Cortex of kidney (tissue), 1 donor: ENCODE measurements at places on chromosomes 2 and 18.

DNA sequence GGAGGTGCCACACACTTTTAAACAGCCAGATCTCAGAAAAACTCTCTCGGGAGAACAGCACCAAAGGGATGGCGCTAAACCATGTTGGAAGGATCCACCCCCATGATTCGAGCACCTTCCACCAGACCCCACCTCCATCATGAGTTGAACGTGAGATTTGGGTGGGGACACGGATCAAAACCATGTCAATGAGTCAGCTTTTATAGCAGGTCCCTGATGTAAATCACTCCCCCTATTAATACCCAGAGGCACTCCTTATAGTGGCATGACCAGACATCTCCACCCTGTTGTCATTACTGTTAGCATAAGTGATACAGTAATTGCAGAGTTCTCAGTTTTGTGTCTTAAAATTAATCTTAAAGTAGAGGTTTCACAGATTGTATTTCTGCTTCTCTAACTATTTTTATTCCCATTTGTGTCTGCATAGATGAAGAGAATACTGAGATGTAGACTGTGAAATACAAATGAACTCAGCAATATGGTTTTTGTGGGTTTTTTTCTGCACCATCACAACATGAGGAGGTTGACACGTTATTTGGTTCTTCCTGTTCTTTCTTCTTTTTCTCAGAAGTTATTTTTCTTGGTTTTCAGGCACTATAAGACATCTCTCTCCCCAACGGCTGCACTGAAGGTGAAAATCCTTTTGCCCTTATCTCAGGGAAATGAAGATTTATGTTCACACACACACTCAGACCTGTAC, 218.2 kb downstream of the ARL4C start:
- DNase-seq = no peak

GRCh38 chr18:34929336-34929780, 111.9 kb upstream of the MAPRE2 start:
- DNase-seq = no peak

DNA sequence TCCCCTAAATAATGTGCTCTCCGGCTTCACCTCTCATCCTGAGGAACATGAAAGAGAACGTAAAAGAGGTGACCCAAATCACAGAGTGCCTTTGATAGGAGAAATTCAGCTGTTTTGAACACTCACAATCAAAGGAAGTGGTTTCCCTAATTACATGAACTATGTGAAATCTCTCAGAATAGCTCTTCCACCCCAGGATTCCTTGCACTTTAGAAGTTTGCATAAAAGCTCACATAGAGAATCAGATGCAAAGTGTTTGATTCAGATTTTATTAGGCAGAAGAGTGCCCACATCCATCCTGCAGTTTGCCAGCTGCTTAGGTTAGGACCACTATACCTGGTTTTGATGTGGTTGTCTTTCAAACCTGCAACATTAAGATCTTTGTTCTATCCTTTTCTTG, 61.0 kb downstream of the MAP3K20 start:
- DNase-seq = no peak

DNA sequence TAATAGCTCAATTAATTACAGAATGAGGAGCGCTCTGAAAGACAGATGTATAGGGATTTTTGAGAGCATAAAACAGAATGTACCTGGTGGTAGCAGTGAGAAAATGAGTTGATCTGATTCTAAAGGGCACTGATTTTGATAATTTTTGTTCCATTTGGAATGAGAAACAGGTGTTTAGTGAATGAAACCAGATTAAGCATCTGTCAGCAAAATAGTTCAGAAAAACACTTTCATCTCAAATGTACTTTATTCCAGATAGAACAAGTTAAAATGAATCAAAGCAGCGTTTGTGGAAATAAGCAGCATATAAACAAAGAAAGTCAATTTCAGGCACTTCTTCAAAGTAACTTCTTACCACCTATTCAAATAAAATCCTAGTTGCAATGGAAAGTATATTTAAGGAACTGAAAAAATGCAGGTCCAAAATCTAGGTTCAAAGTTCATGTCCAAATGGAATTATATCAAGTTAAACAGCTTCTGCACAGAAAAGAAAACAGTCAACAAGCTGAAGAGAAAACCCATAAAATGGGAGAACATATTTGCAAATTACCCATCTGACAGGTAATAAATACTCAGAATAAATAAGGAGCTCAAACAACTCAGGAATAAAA, 11.9 kb upstream of the REG3A start:
- DNase-seq = no peak

DNA sequence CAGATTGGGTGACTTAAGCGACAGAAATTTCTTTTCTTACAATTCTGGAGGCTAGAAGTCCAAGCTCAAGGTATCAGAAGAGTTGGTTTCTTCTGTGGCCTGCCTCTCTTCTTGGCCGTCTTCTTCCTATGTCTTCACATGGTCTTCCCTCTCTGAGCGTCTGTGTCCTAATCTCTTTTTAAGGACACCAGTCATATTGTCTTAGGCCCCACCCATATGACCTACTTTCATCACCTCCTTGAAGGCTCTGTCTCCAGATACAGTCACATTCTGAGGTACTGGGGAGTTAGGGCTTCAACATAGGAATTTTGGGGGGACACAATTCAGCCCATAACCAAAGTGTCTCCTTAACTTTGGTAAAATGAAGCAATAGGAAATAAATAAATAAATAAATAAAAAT, 110.9 kb upstream of the EPC2 start:
- DNase-seq = no peak

- DNase-seq = no peak
These were observed 1.9 kb downstream of the STK17B start for GRCh38 chr2:196169516-196169915.

- no peak for DNase-seq
These were observed 26.6 kb upstream of the DUSP2 start for GRCh38 chr2:96171831-96172230.

GRCh38 chr18:75305984-75306383, 95.4 kb downstream of the TSHZ1 start:
- no peak for DNase-seq

GRCh38 chr18:70368903-70369302, 80.1 kb downstream of the SOCS6 start:
- DNase-seq = no peak

DNA sequence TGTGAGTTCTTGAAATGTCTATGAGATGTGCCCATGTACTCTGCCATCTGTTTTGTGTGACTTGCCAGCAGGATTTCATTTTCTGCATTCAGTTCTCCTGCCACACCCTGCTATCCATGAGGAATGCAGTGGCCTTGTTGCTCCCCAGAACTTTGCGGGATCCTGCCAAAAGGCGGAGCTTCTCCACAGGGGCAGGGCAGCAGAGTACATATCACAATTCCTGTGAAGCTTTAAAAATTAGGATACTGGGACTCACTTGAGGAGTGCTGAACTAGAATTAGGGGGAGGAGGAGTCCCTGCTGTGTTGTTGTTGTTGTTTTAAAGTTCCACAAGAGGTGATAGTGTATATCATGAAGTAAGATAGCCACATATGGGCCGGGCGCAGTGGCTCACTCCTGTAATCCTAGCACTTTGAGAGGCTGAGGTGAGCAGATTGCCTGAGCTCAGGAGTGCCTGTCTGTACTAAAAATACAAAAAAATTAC, 76.4 kb downstream of the TANC1 start:
- DNase-seq = no peak

- no peak for DNase-seq
These were observed 989 bp downstream of the STAM2 start for GRCh38 chr2:152174574-152174973.

GRCh38 chr2:66273933-66274490, 160.9 kb upstream of the MEIS1 start:
- no peak for DNase-seq

DNA sequence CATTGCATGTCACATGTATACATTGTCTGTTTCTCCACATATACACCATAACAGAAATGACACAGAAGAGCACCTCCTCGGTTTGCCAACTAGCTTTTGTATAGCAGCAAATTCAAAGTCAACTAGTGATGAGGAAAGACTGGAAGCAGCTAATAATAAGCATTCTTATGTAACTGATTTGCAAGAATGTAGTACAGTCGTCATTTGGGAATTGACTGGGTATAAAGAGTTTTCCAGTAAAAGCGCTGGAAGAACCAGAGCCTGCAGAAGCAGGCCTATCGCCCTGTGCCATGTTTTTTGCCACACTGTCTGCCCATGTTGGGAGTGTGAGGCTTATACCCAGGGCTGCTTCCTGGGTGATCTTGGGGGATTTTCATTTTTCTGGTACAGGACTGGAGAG, 310.6 kb downstream of the GBX2 start:
- DNase-seq = no peak

DNA sequence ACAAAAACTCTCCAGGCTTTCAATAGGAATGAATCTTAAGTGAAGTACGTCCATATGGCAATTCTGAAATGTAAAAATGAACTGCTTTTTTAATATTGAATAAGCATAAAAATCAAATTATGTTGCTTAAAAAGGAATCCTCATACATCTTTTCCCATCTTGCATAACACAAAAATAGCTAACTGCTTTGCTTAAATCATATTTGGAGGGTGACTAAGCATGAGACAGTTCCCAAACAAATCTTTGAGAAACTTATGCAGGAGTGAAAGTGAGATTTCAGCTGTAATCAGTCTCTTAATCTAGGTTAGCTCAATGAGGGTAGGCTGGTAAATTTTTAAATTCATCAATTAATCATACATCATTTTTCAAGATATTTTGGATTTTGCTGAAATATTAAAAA, 111.5 kb downstream of the MBD5 start:
- no peak for DNase-seq

- DNase-seq = no peak
These were observed 322.2 kb upstream of the DDX18 start for GRCh38 chr2:117492209-117492851.

DNA sequence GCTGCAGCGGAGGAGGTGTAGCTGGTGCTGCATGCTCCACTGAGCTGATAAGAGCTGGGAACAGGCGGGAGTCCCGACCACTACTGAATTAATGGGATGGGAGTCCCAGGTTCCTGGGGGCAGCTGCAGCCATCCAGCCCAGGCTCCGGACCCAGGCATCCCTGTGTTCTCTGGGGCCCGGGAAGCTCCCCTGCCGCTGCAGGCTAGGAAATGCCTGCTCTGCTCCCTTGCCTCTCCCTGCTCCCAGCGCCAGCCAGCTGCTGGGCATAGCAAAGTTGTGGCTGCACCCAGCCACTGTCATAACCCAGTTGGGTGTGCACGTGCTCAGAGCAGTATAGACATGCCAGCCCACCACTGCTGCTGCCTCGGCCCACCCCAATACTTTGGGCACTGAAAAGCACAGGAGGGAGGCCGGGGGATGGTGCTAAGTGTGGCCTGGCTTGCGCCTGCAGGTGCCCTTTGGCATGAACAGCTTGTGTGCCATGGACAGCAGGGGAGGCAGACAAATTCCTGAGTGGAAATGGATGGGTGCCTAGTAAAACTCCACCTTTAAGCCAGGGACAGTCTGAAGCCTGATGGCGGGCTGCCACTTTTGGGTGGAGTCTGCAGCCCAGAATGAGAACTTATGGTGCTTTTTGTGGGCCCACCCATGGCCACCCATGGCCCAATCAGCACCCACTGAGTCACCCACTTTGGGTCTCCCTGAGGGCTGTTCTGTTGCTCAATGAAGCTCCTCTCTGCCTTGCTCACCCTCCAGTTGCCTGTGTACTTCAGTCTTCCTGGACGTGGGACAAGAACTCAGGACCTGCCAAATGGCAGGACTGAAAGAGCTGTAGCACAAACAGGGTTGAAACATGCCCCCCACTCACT, 219.3 kb upstream of the TMEFF2 start:
- DNase-seq = no peak

DNA sequence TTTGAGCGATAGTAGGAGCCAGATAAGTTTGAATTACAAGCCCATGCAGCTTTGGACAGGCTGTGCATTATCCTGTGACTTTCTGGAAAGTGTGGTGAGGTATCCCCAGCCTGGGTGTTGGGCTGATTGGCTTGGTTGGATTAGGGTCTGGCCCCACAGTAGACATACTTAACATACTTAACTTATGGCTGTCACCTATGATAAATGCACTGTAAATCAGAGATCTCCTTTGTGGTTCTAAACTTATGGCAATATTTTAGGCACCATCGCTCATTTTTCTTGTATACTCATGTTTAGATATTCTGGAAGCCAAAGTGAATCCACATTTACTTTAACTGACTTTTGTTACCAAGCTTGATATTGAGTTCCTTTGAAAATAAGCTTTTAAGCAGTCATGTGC, 54.8 kb downstream of the SPTBN1 start:
- DNase-seq = no peak

DNA sequence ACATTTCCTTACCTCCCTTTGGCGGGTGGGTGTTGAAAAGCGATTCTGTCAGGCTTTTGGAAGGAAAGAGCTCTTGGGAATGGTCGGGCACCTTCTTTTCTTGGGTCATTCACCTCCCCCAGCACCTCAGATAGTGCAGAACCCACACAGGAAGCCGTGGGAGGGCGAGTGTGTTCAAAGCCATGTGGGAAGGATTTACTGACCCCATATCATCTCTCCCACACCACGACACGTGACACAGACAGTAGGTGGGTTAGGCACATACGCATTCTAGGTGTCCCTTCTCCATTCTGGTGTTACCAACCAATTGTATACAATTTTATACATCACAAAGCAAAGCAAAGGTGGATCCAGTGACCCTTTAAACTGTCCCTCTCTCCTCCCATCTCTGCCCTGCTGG, 263.7 kb upstream of the REV1 start:
- DNase-seq = no peak

DNA sequence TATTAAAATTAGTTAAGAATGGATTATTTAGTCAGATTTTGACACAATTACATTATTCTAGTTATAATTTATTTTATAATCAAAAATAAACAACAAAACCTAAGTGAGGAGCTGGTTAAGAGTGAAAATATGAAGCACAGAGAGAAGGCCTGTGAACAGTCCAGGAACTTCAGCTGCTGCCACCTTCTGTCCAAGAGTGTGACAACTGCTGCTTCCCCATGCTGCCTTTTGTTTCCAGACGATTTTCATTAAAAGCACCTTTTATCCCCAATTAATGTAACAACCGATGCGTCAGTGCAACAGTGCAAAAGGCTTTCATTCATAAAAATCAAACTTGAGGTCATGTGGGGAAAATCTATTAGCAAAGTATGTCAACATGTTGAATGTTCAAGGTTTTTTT, 363.6 kb downstream of the CTNNA2 start:
- DNase-seq = no peak

- DNase-seq = no peak
These were observed 11.5 kb upstream of the CYB5A start for GRCh38 chr18:74303306-74303705.

GRCh38 chr18:79964330-79965118, at the start of gene HSBP1L1:
TSS of gene HSBP1L1 (plus strand) at chr18:79964643. CDS start at chr18:79964736, 93 bp downstream.
- DNase-seq = peak; percentile 19

DNA sequence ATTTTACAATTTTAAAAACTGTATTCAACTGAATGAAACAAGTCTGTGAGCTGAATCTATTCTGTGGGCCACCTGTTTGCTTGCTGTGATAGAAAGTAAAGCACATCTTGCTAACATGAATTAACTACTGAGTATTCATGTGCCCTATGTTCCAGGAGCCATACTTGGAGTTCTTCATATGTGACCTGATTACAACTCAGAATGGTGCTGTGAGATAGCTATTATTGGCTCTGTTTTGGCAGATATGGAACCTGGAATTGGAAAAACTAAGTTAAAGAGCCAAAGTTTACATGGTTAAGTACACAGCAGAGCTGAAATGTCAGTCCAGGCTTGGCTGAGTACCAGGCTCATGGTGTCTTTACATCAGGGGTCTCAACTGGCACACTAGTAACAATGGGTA, 253.7 kb downstream of the AGPS start:
- DNase-seq = no peak
